ENCODE measurements at places on chromosomes 12 and 14.

GRCh38 chr12:117518594-117519270 is 157.3 kb upstream of the NOS1 start:
- DNase-seq: no peak

DNA sequence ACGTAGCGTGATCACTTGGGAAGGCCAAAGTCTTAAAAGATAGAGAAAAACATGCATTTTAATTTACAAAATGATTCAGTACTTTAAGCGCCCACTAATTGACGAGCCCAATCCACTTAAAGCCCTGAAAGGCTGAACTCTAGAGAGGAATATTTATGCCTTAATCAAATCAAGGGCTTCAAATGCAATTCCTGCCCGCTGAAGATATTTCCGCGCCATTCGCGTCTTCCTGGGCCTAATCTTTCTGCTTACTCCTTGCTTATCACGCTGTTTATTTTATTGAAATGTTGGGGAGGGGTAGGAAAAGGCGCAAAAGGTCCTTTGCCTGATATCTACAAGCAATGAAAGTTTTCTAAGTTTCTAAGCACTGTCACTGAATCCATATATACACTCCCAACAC is 4.0 kb downstream of the TBX3 start:
- DNase-seq: no peak

DNA sequence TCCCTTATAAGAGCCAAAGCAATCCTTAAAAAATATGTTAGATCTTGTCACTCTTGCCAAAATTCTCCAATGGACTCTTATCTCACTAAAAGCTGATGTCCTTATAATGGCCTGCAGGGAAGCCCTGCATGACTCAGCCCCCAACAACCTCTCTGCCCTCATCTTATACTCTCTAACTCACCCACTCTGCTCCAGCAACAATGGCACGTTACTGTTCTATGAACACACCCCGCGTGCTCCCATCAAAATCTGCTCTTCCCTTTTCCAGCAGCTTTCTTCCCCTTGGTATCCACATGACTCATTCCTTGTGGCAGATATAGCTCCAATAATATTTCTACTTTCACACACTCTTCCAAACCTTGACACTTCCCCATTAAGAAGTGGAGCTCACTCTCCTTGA is 108.1 kb downstream of the DENND5B start:
- no peak for DNase-seq

DNA sequence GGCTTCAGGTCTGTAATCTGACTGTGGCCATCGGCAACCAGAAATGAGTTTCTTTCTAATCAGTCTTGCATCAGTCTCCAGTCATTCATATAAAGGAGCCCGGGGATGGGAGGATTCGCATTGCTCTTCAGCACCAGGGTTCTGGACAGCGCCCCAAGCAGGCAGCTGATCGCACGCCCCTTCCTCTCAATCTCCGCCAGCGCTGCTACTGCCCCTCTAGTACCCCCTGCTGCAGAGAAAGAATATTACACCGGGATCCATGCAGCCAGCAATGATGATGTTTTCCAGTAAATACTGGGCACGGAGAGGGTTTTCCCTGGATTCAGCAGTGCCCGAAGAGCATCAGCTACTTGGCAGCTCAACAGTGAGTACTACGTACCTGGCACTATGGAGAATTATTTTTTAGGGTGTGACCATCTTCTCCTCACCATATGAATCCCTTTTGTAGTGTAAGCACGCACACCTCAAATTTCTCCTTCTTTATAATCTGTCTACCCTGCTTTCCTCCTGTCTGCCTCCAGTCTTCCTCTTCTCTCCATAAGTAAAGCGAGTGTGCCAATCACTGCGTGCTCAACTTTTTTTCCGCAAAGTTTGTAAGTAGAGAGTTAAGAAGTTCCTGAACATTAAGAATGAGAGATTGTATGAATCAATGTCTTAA is at the start of gene TPH2:
Gene TPH2, plus strand, starts transcription at position 118 of the 658 bp plus-strand sequence. Its CDS starts 142 bp downstream, at position 260.
- no peak for DNase-seq

GRCh38 chr12:118136559-118137003 is 657 bp downstream of the PEBP1 start:
- DNase-seq: no peak

Data from NCI-H2171 (cell line).